ENCODE measurements at places on chromosomes 5 and 9.

DNA sequence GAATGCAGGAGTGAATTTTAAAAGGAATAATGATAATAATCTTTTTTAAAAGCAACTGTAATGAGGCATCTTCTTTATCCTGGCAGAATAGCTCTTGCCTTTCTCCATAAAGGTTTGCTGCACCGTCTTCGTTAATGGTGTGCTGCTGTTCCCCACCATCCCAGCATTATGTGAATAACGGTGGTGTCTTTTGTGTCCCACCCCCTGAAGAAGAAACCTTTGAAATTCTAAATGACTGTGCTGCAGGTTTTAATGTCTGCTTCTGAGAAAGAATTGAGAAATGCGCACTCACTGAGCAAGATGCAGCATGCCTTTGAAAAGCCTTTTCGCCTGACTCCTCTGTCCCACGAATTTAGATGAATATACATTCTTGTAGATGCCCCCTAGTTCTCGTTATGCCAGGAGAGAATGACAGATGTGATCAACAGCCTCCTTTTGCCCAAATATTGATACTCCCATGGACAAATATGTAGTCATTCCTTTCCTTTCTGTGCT, 246.1 kb upstream of the ZNF462 start:
- no peaks in the 10 kb centered on the region for H3K36me3 ChIP-seq
- H3K4me3 ChIP-seq = no peak overlapping the region

DNA sequence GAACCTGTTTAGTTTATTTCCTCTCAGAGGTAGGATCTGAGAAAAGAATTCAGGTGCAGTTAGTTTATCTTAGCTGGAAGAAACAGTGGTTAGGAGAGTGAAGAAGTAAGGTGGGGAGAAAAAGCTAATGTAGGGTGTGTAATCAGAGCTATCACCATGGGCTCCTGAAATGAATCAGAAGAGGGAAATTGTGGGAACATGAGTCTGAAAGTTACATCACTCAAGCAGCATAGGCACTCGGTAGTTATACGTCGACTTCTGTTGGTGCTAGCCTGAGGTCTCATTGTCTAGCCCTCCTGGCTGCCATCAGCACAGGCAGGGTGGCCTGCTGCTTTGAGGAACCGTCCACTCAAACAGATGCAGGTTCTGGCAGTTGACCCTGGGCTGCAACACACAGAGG, 56.7 kb upstream of the NPR3 start:
- no peak for DNase-seq
- peaks cover 12% of the 10 kb centered on the region for H3K36me3 ChIP-seq
- peaks cover 8% of the 10 kb centered on the region for H3K27me3 ChIP-seq
- H3K4me1 ChIP-seq = no peaks in the 10 kb centered on the region

DNA sequence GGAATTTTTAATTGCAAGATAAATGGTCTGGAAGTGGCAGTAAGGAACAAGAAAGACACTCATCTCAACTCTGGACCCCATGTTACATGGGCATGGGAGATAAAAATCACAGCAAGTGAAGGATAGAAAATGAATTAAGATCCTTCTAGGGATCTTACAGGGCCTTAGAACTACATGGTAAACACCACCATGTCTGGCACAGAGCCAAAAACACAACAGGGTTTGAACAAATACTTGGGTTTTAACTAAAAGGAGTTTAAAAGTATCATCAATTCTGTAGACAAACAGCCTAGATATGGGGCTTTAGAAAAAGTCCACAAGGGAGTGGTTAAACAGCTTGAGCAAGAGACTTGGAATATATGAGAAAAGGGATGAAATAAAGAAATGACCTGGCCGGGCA, 366.4 kb downstream of the ARL15 start:
- no peaks in the 10 kb centered on the region for H3K27me3 ChIP-seq
- H3K4me1 ChIP-seq = peaks cover 6% of the 10 kb centered on the region
- no peak overlapping the region for H3K27ac ChIP-seq
- no peak overlapping the region for H3K4me3 ChIP-seq
- DNase-seq = no peak
- peaks cover 40% of the 10 kb centered on the region for H3K36me3 ChIP-seq

DNA sequence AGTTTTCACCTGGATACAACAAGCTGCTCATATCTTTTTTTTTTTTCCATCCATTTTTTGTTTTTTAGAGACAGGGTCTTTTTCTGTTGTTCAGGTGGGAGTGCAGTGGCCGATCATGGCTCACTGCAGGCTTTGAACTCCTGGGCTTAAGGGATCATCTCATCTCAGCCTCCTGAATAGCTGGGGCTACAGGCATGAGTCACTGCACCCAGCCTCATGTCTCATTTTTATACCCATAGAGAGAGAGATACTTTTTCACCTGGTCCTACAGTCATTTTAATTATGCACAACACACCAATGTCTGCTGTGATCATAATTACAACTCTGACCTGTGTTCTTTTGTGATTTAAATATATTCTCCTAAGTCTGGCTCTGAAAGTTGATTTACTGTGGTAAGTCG, 84.4 kb downstream of the KIF4B start:
- no peaks in the 10 kb centered on the region for H3K36me3 ChIP-seq
- no peaks in the 10 kb centered on the region for H3K4me1 ChIP-seq
- H3K27ac ChIP-seq = no peak overlapping the region
- H3K4me3 ChIP-seq = no peak overlapping the region

DNA sequence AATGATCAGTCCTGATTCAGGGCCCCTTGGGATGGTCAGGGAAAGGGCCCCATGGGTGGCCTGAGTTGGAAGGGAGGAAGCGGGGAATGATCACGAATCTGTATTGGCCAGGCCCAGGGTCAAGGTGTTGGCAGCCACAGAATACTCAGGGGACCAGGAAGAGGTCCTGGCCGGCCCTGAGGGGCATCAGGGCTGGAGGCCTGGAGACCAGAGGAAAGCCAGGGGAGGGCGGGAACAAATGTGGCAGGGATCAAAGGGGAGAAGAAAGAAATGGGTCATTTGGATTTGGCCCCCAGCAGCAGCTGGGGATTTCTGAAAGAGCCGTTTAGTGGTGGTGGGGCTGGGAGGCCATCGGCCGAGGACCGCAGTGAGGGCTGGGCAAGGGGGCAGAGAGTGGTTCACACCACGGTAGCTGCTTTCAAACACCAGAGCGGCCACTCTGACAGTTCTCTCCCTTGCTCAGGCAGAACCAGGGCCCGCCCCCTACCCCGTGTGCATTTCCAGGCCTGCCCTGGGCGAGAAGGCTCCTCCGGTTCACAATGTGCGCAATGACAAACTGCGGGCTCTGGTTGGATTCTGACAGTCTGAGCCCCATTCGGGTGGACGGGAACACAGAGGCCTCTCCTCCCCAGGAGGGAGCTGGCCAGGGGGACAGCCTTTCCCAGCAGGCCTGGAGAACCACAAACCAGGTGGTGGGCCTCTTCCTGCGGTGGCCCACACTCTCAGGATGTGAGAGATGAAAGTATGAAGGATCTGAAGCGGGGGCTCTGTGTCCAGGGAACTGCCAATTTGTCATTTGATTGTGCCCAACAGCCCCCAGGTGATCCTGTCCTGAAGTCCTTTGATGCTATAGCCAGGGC, 220.3 kb upstream of the IER5L start:
- no peak overlapping the region for H3K27ac ChIP-seq
- H3K36me3 ChIP-seq = no peaks in the 10 kb centered on the region
- peaks cover 3% of the 10 kb centered on the region for H3K4me1 ChIP-seq
- no peak for DNase-seq

Data from naive B cell (primary cell).